ENCODE measurements at places on chromosomes 7 and 10.

- no peak for DNase-seq
These were observed 278.8 kb downstream of the RPS24 start for GRCh38 chr10:78312197-78313047.

DNA sequence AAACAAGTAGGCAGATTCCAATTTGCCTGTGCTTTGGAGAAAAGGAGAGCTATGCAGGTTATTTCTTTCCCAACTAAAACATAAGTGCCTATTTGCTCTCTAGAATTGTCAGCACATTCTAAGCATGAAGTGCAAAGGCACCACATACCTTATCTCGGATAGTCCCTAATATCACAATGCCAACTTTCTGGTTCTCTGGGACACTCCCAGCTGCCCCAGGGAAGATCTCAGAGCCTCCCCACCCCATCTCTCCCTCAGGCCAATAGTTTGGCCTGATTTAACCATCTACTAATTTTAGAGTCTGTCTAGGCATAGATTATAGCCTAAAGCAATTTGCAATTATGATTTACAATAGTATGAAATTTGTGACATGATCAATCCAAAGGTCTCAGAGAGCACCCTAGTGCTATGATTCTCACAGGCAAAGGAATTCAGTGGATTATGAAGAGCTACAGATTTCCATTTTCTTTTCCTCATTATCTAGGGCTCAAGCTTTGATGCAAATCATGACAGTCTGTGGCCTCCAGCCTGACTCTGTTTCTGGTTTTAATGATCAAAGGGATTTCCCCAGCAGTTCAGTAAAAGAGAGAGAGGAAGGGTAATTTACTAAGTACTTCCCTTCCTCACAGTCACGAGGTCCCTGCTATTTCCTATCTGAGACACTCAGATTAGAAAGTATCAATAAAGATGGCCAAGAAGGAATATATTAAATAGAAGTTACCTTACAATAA, 29.0 kb upstream of the IL6 start:
- no peak for DNase-seq

GRCh38 chr7:110800984-110801383, 289.9 kb upstream of the LRRN3 start:
- DNase-seq, result no peak

- DNase-seq, result no peak
These were observed 469.8 kb downstream of the GLRX3 start for GRCh38 chr10:130606001-130606405.

GRCh38 chr10:33386926-33387325, 52.5 kb upstream of the NRP1 start:
- no peak for DNase-seq

- DNase-seq, result no peak
These were observed 131.6 kb upstream of the AHR start for GRCh38 chr7:17166824-17167379.

GRCh38 chr7:41924796-41925195, 221.9 kb upstream of the INHBA start:
- no peak for DNase-seq

- DNase-seq, result no peak
These were observed 307.5 kb upstream of the SHH start for GRCh38 chr7:156119771-156120170.

DNA sequence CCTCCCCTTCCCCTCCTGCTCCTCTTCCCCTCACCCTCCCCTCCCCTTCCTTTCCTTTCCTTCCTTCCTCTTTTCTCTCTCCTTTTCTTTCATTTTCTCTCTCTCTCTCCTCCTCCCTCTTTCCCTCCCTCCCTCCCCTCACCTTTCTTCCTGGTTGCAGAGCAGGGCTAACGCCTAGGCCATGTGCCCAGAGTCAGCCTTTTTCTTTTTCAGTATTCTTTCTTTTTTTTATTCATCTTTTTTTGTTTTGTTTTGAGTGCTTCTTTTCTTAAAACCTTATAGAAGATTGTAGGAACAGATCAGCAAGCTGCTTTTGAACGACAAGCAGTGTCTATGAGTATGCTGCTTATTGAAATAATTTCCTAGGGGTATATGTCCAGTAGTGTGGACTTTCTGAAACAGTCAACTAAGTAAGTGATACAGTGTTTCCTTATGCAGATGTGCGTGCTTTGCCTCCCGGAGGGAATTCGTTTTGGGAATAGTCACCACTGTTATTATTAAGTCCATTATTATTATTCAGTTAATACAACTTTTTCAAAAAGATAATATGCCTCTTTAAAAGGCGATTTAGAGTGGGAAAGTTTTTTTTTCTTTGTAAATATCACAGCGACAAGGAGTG, 219.2 kb downstream of the CAMK1D start:
- DNase-seq, result no peak

DNA sequence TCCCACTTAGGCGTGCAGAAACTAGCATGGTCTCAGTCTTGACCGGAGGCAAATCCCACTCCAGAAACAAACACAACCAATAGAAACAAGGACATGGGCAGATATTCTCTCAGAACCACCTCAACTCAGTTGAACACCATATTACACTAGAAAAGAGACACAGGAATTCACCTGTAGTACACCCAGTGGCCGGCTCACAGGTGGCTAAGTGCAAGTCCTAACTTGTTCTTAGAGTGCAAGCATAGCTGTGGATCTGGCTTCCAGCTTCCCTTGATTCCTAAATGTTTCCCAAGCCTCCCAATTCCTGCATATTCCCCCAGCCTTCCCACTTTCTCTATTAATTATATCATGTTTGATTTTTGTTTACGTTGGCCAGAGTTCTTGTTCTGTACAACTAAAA, 164.4 kb downstream of the TPK1 start:
- DNase-seq, result peak; percentile 21

Data from WERI-Rb-1 (cell line).